PC-3 (cell line): ENCODE measurements at places on chromosomes 3 and 15. TPM values are rescaled to one million over a fixed set of nuclear protein-coding genes. Genes with fewer than 3 reads are reported as not detected.

Gene TARS3
- 5.4 and 8.1 TPM in 2 replicates for total RNA-seq

GRCh38 chr3:128449111-128449638 is 17.5 kb downstream of the DNAJB8 start:
- DNase-seq: no peak
- H3K36me3 ChIP-seq: no peaks in the 10 kb centered on the region
- H3K4me1 ChIP-seq: no peaks in the 10 kb centered on the region
- H3K27ac ChIP-seq: no peak overlapping the region

DNA sequence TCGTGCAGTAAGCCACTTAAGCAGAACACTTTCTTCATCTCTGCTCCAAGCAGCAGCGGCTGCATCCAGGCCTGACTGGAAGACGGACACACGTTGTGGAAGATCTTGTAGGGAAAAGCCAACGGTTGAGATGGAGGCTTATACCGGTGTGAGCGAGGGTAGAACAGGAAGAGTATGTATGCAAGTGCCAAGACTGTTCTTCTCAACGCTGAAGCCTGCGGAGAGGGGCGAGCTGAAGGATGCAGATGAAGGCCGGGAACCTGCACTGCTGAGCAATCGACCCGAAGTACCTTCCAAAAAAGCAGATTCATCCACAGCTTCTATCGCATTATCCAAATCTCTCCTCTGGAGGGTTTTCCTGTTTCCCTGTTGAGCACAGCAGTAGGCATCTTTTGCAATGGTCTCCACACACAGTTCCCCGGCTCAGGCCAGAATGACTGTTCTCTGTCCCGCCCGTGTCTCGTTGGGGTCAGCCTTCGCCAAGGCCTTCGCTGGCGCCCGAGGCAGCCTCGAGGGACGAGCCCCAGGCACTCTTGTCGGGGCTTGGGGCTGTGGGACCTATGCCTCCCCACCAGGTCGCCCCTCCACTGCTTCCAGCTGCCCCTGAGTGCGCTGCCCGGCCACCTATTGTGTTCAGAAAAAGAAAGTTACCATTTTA is 22.2 kb upstream of the DYNC1LI1 start:
- no peak overlapping the region for H3K27ac ChIP-seq
- no peaks in the 10 kb centered on the region for H3K36me3 ChIP-seq
- DNase-seq: no peak
- no peaks in the 10 kb centered on the region for H3K27me3 ChIP-seq
- H3K4me1 ChIP-seq: no peaks in the 10 kb centered on the region

GRCh38 chr3:99639579-99639978 is 1.2 kb downstream of the COL8A1 start:
- no peak overlapping the region for H3K27ac ChIP-seq
- no peaks in the 10 kb centered on the region for H3K36me3 ChIP-seq
- DNase-seq: no peak
- H3K27me3 ChIP-seq: no peaks in the 10 kb centered on the region
- H3K4me1 ChIP-seq: peaks cover 24% of the 10 kb centered on the region

DNA sequence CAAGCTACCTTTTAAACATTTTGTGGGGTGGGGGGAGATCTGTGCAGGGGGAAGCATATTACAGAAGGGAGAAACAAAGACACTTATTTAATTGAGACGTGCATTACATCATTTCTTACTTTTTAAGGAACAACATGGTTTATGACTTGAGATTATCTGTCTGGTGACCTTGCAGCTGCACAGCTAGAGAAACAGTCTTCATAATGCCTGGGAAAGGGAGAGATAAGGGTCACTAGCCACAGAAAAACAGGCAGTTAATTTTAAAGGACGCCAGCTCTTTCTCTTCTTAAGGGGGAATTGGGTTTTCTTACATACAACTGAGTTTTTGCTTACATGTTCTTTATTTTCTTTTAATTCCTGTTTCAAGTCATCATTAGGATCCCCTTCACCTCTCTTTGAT is 147.9 kb downstream of the SST start:
- H3K4me1 ChIP-seq: no peaks in the 10 kb centered on the region
- no peak overlapping the region for H3K27ac ChIP-seq
- peaks cover 85% of the 10 kb centered on the region for H3K27me3 ChIP-seq
- no peaks in the 10 kb centered on the region for H3K36me3 ChIP-seq
- H3K4me3 ChIP-seq: no peak overlapping the region

- H3K36me3 ChIP-seq: no peaks in the 10 kb centered on the region
- no peak overlapping the region for H3K27ac ChIP-seq
- no peaks in the 10 kb centered on the region for H3K4me1 ChIP-seq
- H3K4me3 ChIP-seq: no peak overlapping the region
- peaks cover 61% of the 10 kb centered on the region for H3K27me3 ChIP-seq
Observed at GRCh38 chr3:193499136-193499770, 55.4 kb downstream of the ATP13A4 start.

Gene SEMA7A
- total RNA-seq: 74.9 and 75.9 TPM in 2 replicates

DNA sequence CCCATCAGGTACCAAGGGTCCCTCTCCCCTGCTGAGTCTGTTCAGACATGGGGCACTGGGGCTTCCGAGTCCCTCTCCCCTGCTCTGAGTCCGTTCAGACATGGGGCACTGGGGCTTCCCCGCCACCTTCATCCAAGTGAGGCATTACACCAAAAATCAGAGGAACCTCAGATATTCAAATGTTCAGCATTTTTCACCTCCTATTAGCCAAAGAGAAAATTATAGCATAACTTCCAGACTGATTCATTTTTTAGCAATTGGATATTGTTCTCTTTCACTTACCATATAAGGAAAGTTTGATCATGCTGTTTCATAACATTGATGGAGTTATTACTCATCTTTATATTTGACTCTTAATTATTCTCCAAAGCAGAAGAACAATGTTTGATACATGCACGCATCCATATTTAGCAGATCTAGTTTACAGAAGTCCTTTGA is 213.9 kb downstream of the MTHFS start:
- peak; percentile 65 for DNase-seq
- H3K27ac ChIP-seq: peak overlapping the region; percentile 25
- H3K36me3 ChIP-seq: no peaks in the 10 kb centered on the region
- H3K4me3 ChIP-seq: no peak overlapping the region
- no peaks in the 10 kb centered on the region for H3K27me3 ChIP-seq

Gene SLC9C1
- total RNA-seq: not detected in 2 replicates

GRCh38 chr3:105322570-105323273 is 44.0 kb upstream of the ALCAM start:
- no peak overlapping the region for H3K4me3 ChIP-seq
- H3K36me3 ChIP-seq: no peaks in the 10 kb centered on the region
- peaks cover 7% of the 10 kb centered on the region for H3K4me1 ChIP-seq
- no peak for DNase-seq
- H3K27me3 ChIP-seq: no peaks in the 10 kb centered on the region

Gene RASGRP1
- not detected in 2 replicates for total RNA-seq

- DNase-seq: peak; percentile 53
- H3K36me3 ChIP-seq: no peaks in the 10 kb centered on the region
- no peak overlapping the region for H3K4me3 ChIP-seq
- H3K4me1 ChIP-seq: peaks cover 48% of the 10 kb centered on the region
- H3K27me3 ChIP-seq: no peaks in the 10 kb centered on the region
- H3K27ac ChIP-seq: peak overlapping the region; percentile 56
Observed at GRCh38 chr15:63374686-63375520, 6.7 kb downstream of the CA12 start.

Gene VWA5B2
- total RNA-seq: 1.4 and 1.9 TPM in 2 replicates

GRCh38 chr3:114143817-114144216 is 35.0 kb downstream of the DRD3 start:
- no peak for DNase-seq
- no peaks in the 10 kb centered on the region for H3K36me3 ChIP-seq
- no peak overlapping the region for H3K4me3 ChIP-seq
- 0 out of 2 replicates have a peak, but pooled peaks cover 3% of the 10 kb centered on the region for H3K27me3 ChIP-seq

Gene GOLGA6L1
- total RNA-seq: not detected in 2 replicates

- no peaks in the 10 kb centered on the region for H3K27me3 ChIP-seq
- H3K36me3 ChIP-seq: no peaks in the 10 kb centered on the region
- H3K27ac ChIP-seq: no peak overlapping the region
- DNase-seq: no peak
- no peak overlapping the region for H3K4me3 ChIP-seq
- H3K4me1 ChIP-seq: no peaks in the 10 kb centered on the region
Observed at GRCh38 chr3:75396316-75396802, 267.8 kb upstream of the FRG2C start.

Gene CLDN1
- 6.8 and 9.6 TPM in 2 replicates for total RNA-seq

DNA sequence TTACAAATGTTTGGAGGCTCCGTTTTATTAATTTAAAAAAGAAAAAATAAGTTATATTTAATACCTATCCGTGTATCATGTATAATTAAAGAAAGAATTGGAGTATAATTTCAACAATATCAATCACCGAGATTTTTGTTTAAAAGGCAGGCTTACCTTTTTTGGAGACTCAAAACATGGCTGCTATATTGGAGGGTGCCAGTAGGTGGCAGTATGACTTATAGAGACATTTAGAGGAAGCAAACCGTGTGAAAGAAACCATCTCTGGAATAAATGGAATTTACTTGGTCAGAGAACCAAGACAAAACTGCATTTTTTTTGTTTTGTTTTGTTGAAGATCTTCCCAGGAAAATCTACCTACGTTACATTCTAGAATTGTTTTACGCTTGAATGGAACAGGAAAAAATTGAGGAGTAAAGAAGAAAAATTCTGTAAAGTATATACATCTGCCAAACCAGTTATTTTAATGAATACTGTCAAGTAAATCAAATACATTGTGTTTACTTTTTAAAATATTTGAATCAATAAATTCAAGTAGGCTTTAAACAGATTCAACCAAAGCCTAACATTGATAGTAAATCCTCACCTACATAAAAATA is 802.6 kb upstream of the ALCAM start:
- DNase-seq: peak; percentile 92
- H3K27ac ChIP-seq: no peak overlapping the region
- H3K27me3 ChIP-seq: no peaks in the 10 kb centered on the region

DNA sequence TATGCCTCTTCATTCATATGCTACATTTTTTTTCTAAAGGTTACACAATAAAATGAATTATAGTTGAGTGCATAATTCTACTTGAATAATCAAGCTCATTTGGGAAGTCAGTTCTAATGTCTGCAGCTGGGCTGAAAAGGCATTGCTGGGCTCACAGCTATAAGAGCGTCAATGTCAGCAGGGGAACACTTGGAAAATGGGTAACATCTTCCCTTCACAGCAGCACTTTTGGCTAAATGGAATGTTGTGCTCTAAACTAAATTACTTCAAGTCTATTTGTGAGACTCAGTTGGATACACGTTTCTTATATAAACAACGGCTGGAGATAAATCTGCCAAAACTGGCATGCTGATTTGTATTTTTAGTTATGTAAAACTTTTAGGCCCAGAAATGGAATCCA is 357.8 kb downstream of the TBL1XR1 start:
- DNase-seq: no peak
- H3K4me1 ChIP-seq: no peaks in the 10 kb centered on the region
- no peak overlapping the region for H3K4me3 ChIP-seq
- no peaks in the 10 kb centered on the region for H3K36me3 ChIP-seq

DNA sequence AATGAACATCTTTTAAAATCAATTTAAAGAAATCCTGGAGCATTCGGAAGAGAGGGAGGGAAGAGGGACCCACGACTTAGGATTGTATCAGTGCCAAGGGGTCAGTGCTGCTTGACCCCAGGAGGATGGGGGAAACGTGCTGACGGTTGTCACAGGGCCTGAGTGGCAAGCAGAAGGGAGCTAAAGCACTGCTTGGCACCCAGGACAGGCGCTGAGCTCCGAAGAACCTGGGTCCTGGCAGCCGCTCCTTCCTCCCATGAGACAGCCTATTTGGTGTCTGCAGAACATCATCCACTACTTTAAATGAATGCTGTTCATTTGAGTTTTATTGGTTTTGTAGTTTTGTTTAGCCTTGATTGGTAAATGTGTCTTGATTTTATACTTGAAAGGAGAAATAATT is 54.5 kb downstream of the RGMA start:
- DNase-seq: no peak
- H3K4me3 ChIP-seq: no peak overlapping the region
- no peak overlapping the region for H3K27ac ChIP-seq
- no peaks in the 10 kb centered on the region for H3K27me3 ChIP-seq
- no peaks in the 10 kb centered on the region for H3K36me3 ChIP-seq

DNA sequence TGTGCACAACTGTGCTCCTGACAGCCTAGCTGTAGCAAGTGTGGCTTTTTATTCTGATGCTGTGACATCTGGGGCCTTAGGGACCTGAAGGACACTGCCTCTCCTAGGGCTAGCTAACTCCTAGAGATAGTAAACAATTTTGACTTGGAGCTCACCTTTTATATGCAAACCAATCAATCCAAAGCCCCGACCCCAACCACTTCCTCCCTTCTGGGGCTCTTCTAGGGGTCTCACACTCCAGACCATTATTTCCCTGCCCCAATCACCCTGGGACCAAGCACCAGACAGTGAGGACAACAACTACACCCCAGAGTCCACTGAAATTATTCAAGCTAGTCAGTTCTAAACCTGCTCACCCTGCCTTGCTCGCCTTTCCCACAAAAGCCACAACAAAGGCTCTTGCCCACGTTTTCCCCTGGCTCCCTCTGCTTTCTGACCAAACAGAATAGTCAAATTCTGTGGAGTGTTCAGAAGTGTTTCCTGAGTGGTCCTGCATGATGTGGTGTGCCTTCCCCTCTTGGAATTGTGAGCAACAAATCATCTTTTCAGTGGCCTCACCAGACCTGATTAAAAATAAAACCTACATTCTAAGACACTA is 84.2 kb upstream of the WNT5A start:
- H3K4me3 ChIP-seq: no peak overlapping the region
- no peaks in the 10 kb centered on the region for H3K27me3 ChIP-seq
- DNase-seq: no peak
- no peak overlapping the region for H3K27ac ChIP-seq
- no peaks in the 10 kb centered on the region for H3K4me1 ChIP-seq

GRCh38 chr15:70741107-70741531 is 22.2 kb downstream of the UACA start:
- peak; percentile 65 for DNase-seq
- H3K27ac ChIP-seq: peak overlapping the region; percentile 69
- H3K4me3 ChIP-seq: no peak overlapping the region
- no peaks in the 10 kb centered on the region for H3K27me3 ChIP-seq

DNA sequence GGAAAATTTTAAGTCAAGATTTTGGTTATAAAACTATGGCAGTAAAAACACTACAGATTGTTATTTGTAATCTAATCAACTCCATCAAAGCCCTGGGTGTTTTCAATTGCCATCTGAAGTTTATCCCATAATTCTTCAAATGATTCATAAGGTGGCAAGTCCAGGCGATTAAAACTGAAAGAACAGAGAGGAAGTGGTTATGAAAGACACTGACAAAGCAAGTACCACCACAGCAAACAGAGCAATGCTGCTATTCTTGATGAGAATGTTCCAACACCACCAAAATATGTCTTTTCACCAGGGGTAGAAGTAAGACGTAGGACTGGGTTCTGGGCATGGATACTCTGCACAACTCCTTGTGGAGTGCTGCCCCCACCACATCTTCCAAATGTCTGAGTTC is 86.9 kb upstream of the PRTG start:
- no peak for DNase-seq
- H3K36me3 ChIP-seq: no peaks in the 10 kb centered on the region
- H3K27me3 ChIP-seq: no peaks in the 10 kb centered on the region
- no peaks in the 10 kb centered on the region for H3K4me1 ChIP-seq

- H3K27me3 ChIP-seq: no peaks in the 10 kb centered on the region
- no peak for DNase-seq
- H3K4me1 ChIP-seq: no peaks in the 10 kb centered on the region
- H3K36me3 ChIP-seq: no peaks in the 10 kb centered on the region
- no peak overlapping the region for H3K27ac ChIP-seq
Observed at GRCh38 chr3:62329971-62330370, 43.4 kb downstream of the FEZF2 start.

Gene GOLGA8T
- total RNA-seq: 0.15 TPM in 1 of 2 replicates, not detected in the other

Gene TM4SF4
- 0.23 and 0.40 TPM in 2 replicates for total RNA-seq

Gene GP9
- not detected in 2 replicates for total RNA-seq

GRCh38 chr3:194274424-194275085 is 76.6 kb downstream of the CPN2 start:
- no peak for DNase-seq
- no peaks in the 10 kb centered on the region for H3K27me3 ChIP-seq
- H3K4me3 ChIP-seq: no peak overlapping the region
- H3K4me1 ChIP-seq: no peaks in the 10 kb centered on the region
- H3K36me3 ChIP-seq: no peaks in the 10 kb centered on the region
